Stimulated activated CD4-positive, alpha-beta T cell treated with anti-CD3 and anti-CD28 coated beads, Interleukin-15, amount 100 ng/mL, for 1 hour (primary cell): ENCODE measurements at places on chromosomes 6 and 20.

DNA sequence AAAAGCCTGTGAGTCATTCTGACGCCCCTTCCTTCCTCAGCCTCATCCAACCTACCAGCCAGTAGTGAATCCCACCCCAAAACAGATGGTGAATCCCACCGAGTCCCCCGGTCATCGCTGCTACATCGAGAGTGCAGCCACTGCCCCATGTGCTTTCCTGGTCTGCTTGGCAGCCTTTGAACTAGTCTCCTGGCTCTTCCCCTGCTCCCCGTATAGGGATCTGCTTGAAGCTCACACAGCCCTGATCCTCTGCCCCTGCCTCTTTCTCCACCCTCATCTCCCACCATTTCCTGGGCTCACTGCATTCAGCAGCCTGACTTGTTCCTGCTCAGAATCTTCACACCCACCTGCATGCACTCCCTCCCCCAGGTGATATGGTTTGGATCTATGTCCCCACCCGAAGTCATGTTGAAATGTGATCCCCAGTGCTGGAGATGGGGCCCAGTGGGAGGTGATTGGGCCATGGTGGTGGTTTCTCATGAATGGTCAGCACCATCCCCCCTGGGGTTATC, 14.6 kb downstream of the SYNJ2 start:
- DNase-seq, result no peak

DNA sequence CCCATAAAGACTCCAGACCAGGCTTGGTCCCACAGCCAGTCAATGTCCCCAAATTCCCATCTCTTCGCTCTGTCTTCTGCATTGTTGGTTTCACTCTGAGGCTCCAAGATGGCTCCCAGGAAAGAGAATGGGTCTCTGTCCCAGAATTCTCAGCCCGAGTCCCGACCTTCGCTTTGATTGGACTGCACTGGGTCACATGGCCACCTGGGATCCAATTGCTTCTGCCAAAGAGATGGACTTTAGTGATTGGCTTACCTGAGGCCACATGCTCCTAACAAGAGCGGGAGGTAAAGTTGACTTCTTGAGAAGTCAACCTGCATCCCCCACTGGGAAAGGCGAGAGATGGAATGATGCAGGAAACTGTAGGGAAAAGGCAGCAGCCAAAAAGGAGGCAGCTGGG, 104.7 kb upstream of the PMEPA1 start:
- DNase-seq, result no peak

- DNase-seq, result no peak
Measured at GRCh38 chr20:37238935-37239451, 22.6 kb downstream of the GHRH start.

- no peak for DNase-seq
Measured at GRCh38 chr6:161111261-161111660, 119.7 kb downstream of the MAP3K4 start.

DNA sequence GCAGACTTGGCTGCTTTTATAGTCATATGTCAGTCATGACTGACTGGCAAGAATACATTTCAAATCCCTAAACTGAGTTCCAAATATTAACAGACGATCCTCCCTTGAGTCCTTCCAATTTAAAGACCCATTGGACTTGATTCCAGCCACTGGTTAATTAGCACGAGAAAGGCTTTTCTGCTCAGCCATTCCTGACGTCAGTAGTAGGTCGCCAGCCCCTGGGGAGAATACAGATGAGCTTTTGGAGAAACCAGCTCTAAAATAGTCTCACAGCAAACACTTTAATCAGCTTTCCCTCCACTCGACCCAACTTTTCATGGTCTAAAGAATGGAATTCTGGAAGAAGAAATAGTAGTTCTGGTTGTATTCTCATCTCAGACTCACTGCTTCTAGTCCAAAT, 91.6 kb downstream of the SLC22A3 start:
- DNase-seq, result no peak
